ENCODE measurements at places on chromosomes 3 and 15.
A peak's percentile ranks its signal among the peaks of the same experiment; 100 is the strongest.

DNA sequence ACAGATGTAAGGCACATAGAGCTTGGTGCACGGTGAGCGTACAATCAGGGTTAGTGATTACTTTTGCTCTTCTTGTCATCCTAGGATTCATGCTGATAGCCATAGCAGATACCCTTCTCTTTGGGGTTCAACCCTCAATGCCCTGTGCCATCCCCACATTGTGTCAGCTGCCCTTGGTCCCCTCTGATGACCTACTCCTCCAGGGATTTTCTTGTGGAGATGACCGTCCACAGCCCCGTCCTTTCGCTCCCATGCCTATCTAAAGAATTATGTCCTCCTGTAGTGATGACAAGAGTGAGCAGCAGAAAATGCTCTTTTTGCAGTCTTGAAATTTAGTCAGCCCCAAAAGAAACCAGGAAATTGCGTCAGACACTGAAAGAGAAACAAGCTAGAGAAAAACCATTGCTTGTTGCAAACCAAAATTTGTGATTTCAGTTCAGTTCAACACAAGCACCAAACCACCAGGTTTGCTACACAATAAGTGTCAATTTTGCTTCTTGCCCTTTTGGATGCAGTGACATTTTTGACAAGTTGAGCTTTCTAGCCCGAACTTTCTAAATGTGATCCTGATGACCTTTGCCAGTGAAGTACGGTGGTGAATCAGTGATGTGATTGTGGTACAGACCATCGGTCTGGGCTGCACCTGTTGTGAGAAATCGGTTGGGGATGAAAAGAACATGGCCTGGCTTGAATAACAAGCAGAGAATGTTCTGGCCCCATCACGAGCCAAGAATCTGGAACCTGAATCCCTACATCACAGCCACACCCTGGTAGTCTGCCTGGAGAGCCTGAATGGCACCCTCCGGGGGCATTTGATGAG is 41.3 kb downstream of the CMTM7 start:
- DNase-seq = peak; percentile 77

GRCh38 chr15:92869263-92869940 is 30.7 kb upstream of the CHD2 start:
- DNase-seq = no peak

DNA sequence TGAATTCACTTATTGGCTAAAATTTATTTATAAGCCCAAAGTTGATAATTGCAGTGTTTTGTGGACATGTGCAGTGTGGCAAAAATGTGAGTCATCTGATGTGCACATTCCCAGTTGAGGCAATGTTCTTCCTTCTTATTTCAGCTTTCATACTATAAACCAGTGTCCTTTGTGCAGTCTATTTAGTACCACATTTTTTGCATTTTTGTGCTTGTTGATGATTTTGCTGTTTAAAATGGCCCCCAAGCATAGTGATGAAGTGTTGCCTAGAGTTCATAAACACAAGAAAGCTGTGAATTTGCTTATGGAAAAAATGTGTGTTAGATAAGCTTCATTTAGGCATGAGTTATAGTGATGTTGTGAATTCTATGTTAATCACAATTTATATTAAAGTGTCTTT is 19.4 kb upstream of the IL20RB start:
- no peak for DNase-seq

GRCh38 chr15:78210349-78210717 is 24.0 kb downstream of the ACSBG1 start:
- DNase-seq = no peak

GRCh38 chr3:102223132-102223531 is 211.7 kb upstream of the ZPLD1 start:
- peak; percentile 13 for DNase-seq

DNA sequence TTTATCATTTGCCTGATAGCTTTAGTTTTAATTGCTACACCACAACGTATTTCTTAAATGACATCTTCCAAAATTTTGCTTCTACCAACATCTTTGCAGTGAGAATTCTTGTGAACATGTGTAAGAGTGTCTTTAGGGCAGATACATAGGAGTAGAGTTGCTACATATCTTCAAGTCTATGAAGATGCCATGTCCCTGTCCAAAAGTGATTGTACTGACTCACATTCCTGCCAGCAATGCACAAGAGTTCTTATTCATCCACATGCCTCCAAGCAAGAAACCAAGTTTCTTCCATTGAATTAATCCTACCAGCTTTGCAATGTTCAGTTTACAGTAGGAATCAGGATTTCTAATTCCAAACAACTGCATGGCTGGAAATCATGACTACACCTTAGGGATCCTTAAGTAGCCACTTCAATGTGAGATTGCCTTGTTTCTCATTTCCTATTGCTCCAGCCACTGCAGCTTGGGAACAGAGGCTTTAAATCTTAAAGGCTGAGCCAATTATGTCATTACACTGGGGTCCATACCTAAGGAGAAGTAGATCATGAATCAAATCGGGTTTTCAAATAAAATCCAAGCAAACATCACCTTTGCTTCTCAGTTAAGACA is 44.5 kb downstream of the BCL2L10 start:
- no peak for DNase-seq

DNA sequence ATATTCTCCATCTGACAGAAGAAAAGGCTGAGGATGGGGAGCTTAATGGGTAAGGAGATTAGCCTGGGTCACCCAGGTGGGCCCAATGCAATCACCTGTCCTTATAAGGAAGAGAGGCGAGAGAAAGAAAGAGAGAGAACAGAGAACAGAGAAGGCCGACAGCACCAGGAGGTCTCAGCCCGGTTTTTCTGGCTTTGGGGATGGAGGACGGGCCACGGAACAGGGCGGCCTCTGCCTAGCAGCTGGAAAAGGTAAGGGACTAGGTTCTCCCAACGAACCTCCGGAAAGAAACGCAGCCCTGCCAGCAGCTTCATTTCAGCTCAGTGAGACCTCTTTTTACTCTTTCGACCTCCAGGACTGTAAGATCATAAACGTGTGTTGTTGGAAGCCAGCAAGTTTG is 196.0 kb upstream of the LYSMD4 start:
- no peak for DNase-seq
